HT1080 (cell line): ENCODE measurements at places on chromosomes 2 and 18. TPM values are rescaled to one million over a fixed set of nuclear protein-coding genes. Genes with fewer than 3 reads are reported as not detected.

The HTR2B gene
- not detected in 2 replicates for total RNA-seq

The UBR3 gene
- total RNA-seq, result 11.3 and 14.0 TPM in 2 replicates

The PROC gene
- total RNA-seq, result not detected in 2 replicates

The NIFK gene
- 104 and 135 TPM in 2 replicates for total RNA-seq

The PPP1R1C gene
- total RNA-seq, result not detected in 2 replicates

The IL1F10 gene
- not detected in 2 replicates for total RNA-seq

The COBLL1 gene
- 5.2 and 8.3 TPM in 2 replicates for total RNA-seq

The NTSR2 gene
- not detected in 2 replicates for total RNA-seq

The TSPYL6 gene
- total RNA-seq, result not detected in 2 replicates

The ACTR2 gene
- total RNA-seq, result 45.7 and 114 TPM in 2 replicates

The VIT gene
- total RNA-seq, result not detected in 2 replicates
